ENCODE measurements at places on chromosomes 13 and 19.

GRCh38 chr13:97537110-97537509, 103.1 kb downstream of the RAP2A start:
- H3K27ac ChIP-seq: no peak overlapping the region
- no peaks in the 10 kb centered on the region for H3K4me1 ChIP-seq
- H3K4me3 ChIP-seq: no peak overlapping the region
- DNase-seq: no peak
- H3K36me3 ChIP-seq: no peaks in the 10 kb centered on the region

DNA sequence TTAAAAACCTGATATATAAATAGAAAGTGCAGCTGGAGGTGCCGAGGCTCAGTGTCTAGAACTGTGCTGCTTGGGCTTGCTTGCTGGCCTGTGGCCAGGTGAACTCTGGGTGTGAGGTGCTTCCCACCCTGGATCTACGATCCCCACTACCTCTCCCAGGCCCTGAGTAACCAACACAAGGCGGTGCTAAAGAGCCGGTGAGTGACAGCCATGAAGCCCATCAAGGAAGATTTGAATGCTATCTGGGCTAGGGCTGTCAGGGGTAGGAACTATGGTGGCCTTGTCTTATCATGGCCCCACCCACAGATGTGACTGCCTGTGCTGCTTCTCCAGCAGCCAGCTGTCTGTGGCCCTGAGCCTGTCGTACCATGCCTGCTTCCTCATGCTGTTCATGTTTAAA, 25.6 kb upstream of the ZNF91 start:
- H3K36me3 ChIP-seq: peaks cover 4% of the 10 kb centered on the region
- DNase-seq: no peak
- no peak overlapping the region for H3K4me3 ChIP-seq
- peaks cover 11% of the 10 kb centered on the region for H3K27me3 ChIP-seq
- H3K4me1 ChIP-seq: peaks cover 3% of the 10 kb centered on the region

- no peaks in the 10 kb centered on the region for H3K27me3 ChIP-seq
- DNase-seq: peak; percentile 77
- no peaks in the 10 kb centered on the region for H3K36me3 ChIP-seq
- H3K27ac ChIP-seq: peak overlapping the region; percentile 82
- H3K4me1 ChIP-seq: peaks cover 86% of the 10 kb centered on the region
Observed at GRCh38 chr19:10408511-10409283, 5.4 kb upstream of the CDC37 start.

GRCh38 chr13:36872621-36873020, 47.4 kb downstream of the SMAD9 start:
- no peak overlapping the region for H3K4me3 ChIP-seq

DNA sequence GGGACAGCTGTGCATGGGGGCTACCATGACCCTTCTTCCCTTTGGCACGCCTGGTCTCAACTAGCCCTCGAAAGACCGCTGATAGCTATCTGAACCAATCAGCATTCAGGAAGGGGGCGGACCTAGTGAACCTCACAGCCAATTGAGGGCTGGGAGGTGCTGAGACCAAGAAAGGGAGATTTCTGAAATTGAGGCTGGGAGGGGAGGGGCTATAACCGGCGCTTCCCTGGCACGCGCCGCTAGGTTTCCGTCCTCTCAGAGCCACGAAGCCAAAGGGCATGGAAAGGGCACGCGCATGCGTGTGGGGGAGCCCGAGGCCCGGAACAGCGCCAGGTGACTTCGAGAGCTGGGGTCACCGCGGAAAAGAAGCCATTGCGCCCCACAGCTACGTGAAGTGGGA, 4.2 kb upstream of the PAFAH1B3 start:
- H3K27me3 ChIP-seq: peaks cover 5% of the 10 kb centered on the region
- H3K4me3 ChIP-seq: no peak overlapping the region
- DNase-seq: no peak
- no peaks in the 10 kb centered on the region for H3K36me3 ChIP-seq
- H3K27ac ChIP-seq: no peak overlapping the region

DNA sequence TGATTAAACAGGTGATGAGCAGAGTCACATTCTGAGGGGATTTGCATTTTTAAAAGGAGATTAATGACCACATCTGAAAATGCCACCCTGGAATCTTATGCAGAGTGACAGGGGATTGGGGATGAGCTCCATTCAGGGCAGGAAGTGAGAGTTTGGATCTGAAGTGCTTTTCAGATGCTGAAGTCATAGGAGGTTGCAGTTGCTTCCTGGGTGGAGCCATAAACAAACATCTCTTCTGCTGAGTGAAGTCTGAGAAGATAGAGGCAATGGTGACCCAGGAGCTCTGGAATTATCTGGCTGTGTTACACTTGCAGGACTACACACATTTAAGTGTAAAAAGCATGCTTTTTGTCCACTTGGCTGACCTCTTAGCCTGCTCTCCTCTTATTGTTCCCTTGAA, 51.4 kb upstream of the PSG8 start:
- H3K4me3 ChIP-seq: no peak overlapping the region
- no peak for DNase-seq
- H3K27me3 ChIP-seq: peaks cover 15% of the 10 kb centered on the region
- no peak overlapping the region for H3K27ac ChIP-seq
- H3K4me1 ChIP-seq: no peaks in the 10 kb centered on the region

- DNase-seq: peak; percentile 33
- peaks cover 28% of the 10 kb centered on the region for H3K4me1 ChIP-seq
- no peaks in the 10 kb centered on the region for H3K36me3 ChIP-seq
- H3K4me3 ChIP-seq: no peak overlapping the region
- peaks cover 72% of the 10 kb centered on the region for H3K27me3 ChIP-seq
Observed at GRCh38 chr19:29576761-29577648, 29.1 kb upstream of the POP4 start.

DNA sequence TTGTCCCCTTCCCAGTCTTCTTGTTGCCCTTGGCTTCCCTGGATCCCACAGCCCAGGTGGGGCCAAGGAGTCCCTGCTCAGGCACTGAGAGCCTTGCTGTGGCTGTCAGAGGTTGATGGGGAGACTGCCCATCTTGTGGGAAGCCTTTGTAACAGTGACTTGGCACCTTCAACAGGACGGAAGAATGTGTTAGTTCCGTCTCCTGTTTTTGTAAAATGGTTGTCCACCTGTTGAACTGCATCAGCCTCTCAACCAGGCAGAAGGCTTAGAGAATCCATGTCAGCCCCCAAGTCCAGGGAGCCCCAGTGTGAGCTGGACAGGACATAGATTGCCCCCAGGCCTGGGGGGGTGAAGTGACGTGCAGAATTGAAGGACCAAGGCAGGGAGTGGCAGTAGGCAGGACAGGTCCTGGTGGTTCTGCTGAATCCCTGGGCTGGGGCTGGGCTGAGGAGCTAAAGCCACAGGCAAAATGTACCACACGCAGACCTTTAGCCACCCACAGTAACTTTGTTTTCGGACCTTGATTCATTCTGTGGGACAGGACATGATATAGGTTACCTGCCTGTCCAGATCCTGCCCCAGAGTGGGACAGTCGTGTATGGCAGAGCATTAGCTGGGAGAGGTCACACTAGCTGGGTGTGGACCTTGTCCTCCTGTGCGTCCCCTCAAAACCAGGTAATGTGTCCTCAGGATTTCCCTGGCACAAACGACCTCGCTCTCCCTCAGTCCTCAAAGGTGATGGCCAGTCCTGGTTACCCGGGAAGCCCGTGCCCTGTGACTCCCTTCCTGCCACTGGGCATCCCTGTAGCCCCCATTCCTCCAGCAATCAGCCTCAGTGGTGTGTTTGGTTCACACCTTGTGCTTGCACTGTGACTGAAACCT, 47.0 kb downstream of the GATAD2A start:
- peak overlapping the region; percentile 60 for H3K27ac ChIP-seq
- no peaks in the 10 kb centered on the region for H3K27me3 ChIP-seq
- peaks cover 75% of the 10 kb centered on the region for H3K4me1 ChIP-seq

DNA sequence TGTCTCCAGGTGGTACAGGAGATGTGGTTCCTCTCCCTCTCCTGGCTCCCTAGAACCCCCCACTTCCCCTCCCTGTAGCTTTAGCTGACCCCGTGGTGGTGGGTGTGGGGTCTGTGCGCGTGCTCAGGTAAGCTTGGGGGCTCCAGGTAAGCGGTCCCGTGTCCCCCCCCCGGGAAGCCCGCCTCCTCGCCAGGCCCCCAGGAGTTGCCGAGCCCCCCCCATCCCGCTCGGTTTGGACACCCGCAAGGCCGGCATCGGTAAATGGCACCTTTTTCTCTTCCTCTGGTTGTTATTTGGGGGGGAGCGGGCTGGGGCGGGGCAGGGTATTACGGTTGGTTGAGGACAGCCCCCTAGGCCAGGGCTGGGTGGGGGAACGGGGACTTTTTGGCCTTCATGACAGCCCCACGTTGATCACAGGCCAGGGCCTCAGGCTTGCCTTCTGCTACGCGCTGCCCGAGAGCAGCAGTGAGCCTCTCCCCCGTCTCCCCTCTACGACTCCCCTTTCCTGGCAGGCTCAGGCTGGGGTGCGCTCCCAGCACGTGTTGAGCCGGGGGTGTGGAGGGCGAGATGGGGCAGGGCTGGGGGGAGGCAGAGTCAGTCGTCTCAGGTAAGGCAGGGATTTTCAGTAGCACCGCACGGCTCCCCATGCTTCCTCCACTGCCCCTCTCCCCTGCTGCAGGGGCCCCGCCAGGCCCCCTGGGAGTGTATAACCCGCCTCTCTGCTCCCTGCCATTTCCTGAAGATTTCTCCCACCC, 10.7 kb upstream of the LIN7B start:
- no peak overlapping the region for H3K27ac ChIP-seq
- H3K4me1 ChIP-seq: peaks cover 5% of the 10 kb centered on the region
- H3K36me3 ChIP-seq: peaks cover 53% of the 10 kb centered on the region
- no peak overlapping the region for H3K4me3 ChIP-seq

DNA sequence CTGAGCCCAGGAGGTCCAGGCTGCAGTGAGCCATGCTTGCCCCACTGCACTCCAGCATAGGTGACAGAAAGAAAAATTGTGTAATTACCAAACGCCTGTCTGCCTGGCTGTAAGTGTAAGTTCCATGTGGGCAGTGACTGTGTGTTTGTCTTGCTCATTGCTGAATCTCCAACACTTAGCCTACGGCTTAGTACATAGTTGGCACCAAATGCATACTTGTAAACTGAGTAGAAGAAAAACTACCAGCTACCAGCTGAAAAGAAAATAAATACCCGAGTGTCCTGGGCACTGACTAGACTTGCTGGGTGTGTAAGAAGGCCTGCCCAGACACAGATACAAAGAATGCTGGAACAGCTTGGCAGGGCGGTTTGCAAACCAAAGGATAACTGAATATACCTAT, 2.7 kb upstream of the CEBPG start:
- no peak overlapping the region for H3K27ac ChIP-seq
- no peak overlapping the region for H3K4me3 ChIP-seq
- H3K36me3 ChIP-seq: peaks cover 5% of the 10 kb centered on the region

DNA sequence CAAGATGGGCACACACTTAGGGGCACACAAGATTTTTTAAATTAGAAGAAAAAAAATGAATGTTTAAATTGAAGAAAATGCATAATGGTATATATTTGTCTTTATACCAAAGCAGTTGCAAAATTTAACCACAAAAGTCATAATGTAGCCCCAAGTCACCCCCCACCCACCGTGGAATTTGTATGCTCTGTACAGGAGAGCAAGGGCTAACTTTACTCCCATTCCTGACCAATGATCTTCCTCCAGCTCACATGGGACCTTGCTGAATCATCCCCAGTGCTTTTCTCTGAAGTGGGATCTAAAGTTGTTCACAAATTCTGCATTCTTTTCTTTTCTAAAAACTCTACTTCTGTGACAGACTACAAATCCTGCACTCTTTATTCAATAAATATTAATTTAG, 597.0 kb downstream of the UQCRFS1 start:
- H3K27ac ChIP-seq: no peak overlapping the region
- no peaks in the 10 kb centered on the region for H3K27me3 ChIP-seq
- no peak for DNase-seq
- no peaks in the 10 kb centered on the region for H3K36me3 ChIP-seq
- H3K4me1 ChIP-seq: no peaks in the 10 kb centered on the region

GRCh38 chr19:15748239-15748638, 10.5 kb downstream of the OR10H3 start:
- no peaks in the 10 kb centered on the region for H3K4me1 ChIP-seq
- H3K4me3 ChIP-seq: no peak overlapping the region
- no peak overlapping the region for H3K27ac ChIP-seq
- peaks cover 56% of the 10 kb centered on the region for H3K27me3 ChIP-seq
- no peaks in the 10 kb centered on the region for H3K36me3 ChIP-seq
- no peak for DNase-seq

- no peak for DNase-seq
- peaks cover 72% of the 10 kb centered on the region for H3K4me1 ChIP-seq
- H3K27me3 ChIP-seq: no peaks in the 10 kb centered on the region
- peaks cover 36% of the 10 kb centered on the region for H3K36me3 ChIP-seq
Observed at GRCh38 chr19:1268226-1269064, 687 bp upstream of the CIRBP start.

DNA sequence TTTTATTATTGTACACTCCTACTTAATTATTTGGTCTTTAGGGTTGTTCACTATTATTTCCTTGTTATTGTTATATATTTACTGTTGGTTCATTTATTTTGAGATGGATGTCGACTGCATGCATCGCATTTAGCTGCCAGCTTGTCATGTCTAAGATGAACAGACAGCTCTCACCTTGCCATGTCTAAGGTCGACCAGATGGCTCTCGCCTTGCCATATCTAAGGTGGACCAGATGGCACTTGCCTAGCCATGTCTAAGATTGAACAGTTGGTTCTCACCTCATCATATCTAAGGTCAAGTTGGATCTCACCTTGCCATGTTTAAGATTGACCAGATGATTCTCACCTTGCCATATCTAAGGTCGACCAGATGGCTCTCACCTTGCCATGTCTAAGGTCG, 1440.9 kb downstream of the UQCRFS1 start:
- H3K27ac ChIP-seq: no peak overlapping the region
- DNase-seq: no peak
- H3K27me3 ChIP-seq: no peaks in the 10 kb centered on the region
- H3K4me3 ChIP-seq: no peak overlapping the region
- H3K4me1 ChIP-seq: no peaks in the 10 kb centered on the region

DNA sequence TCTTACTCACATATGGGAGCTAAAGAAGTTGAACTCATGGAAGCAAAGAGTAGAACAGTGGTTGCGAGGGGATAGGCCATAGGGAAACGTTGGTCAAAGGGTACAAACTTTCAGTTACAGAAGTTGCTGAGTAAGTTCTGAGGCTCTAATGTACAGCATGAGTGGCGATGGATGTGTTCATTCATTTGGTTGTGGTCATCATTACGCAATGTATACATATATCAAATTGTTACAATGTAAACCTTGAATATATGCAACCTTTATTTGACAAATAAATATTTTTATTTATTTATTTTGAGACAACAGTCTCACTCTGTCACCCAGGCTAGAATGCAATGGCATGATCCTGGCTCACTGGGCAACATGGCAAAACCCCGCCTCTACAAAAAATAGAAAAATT, 38.7 kb downstream of the ZIC5 start:
- DNase-seq: no peak
- H3K36me3 ChIP-seq: no peaks in the 10 kb centered on the region
- H3K4me3 ChIP-seq: no peak overlapping the region
- H3K27ac ChIP-seq: no peak overlapping the region
- H3K4me1 ChIP-seq: no peaks in the 10 kb centered on the region
- peaks cover 27% of the 10 kb centered on the region for H3K27me3 ChIP-seq

Measured in activated naive CD8-positive, alpha-beta T cell treated with anti-CD3 and anti-CD28 coated beads, Interleukin-2, amount 50 U/mL, for 24 hours (primary cell).